RCC 7860 (cell line): ENCODE measurements at places on chromosomes 2 and 18.
A peak's percentile ranks its signal among the peaks of the same experiment; 100 is the strongest.

DNA sequence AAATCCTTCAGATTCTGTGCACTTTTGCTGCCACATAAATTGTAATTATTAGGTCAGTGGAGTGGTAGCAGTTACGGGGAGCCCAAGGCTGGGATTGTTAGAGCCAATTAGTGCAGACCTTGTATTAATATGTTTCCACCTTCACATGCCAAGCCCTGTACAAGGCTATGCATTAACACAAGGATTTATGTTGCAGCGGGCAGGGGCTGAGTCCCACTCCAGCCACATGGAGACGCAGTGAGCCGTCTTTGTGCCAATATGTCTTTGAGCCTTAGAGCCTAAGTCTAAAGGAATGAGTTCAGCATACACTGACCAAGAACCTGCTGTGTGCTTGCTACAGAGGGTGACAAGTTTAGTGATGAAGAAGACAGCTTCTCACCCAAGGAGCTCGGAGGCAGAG lies 238.2 kb downstream of the TSN start:
- no peak for DNase-seq

GRCh38 chr2:26270373-26270772 lies 25.6 kb downstream of the HADHB start:
- DNase-seq = no peak

DNA sequence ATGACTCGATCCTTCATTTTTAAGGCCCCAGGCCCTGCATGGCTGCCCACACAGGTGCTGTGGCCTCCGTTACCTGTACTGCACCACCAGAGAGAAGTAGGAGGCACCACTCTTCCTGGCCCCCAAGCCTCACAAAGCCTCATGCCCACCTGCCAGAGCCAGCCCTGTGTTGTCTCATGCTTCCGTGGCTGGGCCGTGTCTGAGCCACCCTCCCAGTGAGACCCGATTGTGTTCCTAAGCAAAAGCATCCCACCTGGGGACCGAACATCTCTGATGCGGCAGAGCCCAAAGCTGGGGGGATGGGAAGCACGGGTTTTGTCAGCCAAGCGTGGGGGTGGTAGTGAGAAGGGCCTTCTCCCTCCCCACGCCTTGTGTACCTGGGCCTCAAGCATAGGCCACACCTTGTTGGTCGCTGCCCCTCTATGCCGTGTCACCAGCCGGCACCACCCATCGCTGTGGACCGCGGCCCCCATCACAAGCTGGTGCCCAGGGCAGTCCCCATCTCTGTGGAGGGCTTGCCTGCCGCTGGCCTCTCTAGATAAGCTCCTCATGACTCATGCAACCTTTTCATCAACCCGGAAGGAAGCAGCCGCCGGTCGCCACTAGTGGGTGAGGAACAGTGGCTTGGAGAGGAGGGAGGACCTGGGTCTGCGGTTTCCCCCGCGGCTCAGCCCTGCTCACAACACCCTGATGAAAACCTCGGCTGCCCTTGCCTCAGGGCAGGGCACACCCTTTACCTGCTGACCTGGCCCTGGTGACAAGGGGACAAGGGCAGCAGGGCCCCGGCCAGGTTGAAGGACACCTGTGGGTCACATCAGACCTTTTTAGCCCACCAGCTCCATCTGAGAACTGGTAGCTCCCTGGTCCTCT lies 2.7 kb upstream of the RNPEPL1 start:
- peak; percentile 97 for DNase-seq

- DNase-seq = no peak
These were observed 13.3 kb downstream of the TWIST2 start for GRCh38 chr2:238861013-238861730.

- no peak for DNase-seq
These were observed 20.7 kb downstream of the RBM44 start for GRCh38 chr2:237819231-237819630.

DNA sequence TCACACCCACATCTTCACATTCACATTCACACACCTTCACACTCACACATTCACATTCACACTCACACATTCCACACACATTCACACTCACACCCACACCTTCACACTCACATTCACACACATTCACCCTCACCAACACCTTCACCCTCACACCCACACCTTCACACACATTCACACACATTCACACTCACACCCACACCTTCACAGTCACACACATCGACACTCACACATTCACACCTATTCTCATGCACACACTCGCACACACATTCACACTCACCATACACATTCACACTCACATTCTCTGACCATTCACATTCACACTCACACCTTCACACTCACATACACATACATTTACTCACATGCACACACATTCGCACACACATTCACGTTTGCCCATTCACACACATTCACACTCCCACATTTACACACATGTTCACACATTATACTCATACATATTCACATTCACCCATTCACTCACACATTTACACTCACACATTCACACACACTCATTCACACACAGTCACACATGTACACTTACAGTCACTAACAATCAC lies 62.7 kb downstream of the BIN1 start:
- no peak for DNase-seq
